ENCODE measurements at places on chromosomes 7 and 10.

GRCh38 chr7:47931005-47932004 is 17.0 kb downstream of the PKD1L1 start:
- no peak for DNase-seq

- no peak for DNase-seq
Measured at GRCh38 chr7:134428942-134429341, 30.0 kb downstream of the AKR1B1 start.

- no peak for DNase-seq
Measured at GRCh38 chr10:77131214-77131613, 506.4 kb downstream of the KCNMA1 start.

GRCh38 chr7:85757348-85757747 is 570.5 kb upstream of the SEMA3D start:
- no peak for DNase-seq

- no peak for DNase-seq
Measured at GRCh38 chr7:101870361-101871062, 53.1 kb downstream of the CUX1 start.

- DNase-seq = no peak
Measured at GRCh38 chr10:69400936-69401335, 15.8 kb downstream of the TACR2 start.

DNA sequence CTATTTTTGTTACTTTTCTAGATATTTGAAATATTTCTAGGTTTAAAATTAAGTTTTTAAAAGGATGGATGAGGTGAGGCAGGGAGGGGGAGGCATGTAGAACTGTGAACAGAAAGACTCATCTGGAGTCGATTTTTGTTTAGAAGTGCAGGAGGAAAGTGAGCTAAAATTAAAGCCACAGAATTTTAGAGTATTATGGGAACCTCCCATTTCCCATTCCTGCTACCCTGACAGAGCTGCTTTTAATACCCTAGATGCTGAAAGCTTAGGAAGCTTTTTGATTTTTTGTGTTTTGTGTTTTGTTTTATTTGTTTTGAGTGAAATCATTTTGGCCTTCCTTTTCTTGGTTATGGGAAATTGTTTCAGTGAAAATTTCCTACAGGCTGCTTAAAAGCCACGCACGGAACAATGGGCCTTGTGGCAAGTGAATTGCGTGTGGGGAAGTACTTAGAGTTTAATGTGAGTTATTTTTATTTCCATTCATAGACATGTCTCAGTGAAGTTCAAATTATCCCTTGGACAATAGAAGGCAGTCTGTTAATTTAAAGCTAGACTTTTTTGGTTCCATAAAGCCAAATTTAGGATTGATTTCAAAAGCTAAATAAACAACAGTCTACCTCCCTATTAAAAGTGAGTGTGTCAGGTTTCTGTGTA is 102.0 kb upstream of the HDAC9 start:
- no peak for DNase-seq

- no peak for DNase-seq
Measured at GRCh38 chr7:19121977-19122588, 4.6 kb upstream of the TWIST1 start.

DNA sequence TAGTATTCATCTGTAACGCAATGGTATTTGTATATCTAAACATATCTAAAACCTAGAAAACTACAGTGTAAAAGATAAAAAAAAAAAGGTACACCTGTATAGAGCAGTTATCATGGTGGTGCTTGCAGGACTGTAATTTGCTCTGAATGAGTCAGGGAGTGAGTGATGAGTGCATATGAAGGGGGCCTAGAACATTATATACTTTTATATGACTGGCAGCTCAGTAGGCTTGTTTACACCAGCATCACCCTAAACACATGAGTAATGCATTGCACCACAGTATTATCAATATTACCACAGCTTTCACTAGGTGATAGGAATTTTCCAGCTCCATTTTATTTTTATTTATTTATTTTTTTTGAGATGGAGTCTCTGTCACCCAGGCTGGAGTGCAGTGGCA is 40.8 kb downstream of the TRIM24 start:
- no peak for DNase-seq

DNA sequence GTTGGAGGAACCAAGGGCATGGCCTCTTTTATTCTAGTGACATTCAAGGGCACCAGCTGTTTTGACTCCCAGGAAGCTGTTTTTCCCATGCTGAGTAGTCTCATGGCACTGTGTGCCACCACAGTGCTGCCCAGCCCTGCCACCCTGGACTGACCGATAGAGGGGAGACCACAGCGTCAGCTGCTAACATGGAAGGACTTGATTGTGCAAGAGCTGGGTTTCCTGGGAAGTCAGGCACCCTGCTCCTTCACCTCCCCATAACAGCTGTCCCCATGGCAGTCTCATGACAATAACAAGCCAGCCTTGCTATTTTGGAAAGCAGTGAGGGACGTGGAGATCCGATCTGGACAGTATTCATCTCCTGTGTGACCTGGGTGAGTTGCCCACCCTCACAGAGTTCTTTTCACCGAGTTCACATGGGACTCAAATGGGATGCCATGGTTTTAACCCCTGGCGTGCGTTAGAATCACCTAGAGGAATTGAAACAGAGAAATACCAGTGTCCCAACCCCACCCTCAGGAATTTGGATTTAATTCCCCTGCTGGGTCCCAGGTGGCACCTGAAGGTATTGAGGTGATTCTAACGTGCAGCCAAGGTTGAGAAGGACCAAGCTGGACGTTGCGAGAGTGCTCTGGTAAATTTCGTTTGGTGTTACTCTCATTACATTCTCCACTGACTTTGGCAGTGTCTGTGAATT is 174.8 kb downstream of the CELF2 start:
- no peak for DNase-seq

GRCh38 chr10:2222631-2223030 is 485.3 kb upstream of the ADARB2 start:
- DNase-seq = no peak

GRCh38 chr7:17401791-17402627 is 103.6 kb downstream of the AHR start:
- no peak for DNase-seq

DNA sequence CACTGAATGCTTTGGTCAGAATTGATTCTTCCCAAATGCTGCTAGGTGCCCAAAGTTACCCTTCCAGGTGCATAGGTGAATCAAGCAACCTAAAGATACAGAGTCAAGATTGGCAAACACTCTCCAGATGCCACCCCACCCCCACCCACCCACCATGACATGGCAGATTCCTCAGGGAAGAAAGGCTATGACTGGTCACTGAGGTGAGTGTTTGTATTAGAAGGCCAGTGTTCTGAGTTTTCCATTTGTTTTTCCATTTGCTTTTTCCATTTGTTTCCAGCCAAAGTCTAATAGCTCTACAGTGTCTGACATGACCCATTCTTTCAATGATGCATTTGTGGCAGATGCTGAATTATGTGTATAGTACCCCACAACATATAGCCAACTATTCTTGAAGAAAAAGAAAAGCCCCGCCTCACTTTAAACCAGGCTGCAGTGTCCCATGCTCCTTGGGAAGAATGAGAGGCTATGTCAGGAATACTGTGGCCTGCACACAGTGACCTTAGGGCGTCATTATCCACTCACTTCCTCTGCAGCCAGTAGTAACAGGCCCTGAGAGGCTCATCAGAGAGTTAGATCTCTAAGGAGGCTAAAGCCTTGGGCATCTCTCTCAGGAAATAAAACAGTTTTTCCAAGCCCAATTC is 16.1 kb upstream of the HIBADH start:
- DNase-seq = no peak

DNA sequence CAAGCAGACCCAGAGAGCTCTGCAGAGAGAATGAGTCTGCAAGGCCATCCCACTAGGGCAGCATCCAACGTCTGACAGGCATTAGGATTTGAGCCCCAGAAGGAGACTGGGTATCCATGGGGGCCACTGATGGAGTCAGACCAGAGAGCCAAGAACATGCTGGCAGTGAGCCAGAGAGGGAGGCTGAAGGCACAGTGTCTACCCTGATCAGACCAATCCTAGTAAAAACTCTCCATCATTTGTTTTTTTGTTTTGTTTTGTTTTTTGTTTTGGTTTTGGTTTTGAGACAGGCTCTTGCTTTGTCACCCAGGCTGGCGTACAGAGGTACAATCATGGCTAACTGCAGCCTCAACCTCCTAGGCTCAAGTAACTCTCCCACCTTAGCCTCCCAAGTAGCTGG is 133.1 kb upstream of the LYZL2 start:
- DNase-seq = no peak

- DNase-seq = no peak
Measured at GRCh38 chr7:47314248-47314647, 267.7 kb downstream of the TNS3 start.

DNA sequence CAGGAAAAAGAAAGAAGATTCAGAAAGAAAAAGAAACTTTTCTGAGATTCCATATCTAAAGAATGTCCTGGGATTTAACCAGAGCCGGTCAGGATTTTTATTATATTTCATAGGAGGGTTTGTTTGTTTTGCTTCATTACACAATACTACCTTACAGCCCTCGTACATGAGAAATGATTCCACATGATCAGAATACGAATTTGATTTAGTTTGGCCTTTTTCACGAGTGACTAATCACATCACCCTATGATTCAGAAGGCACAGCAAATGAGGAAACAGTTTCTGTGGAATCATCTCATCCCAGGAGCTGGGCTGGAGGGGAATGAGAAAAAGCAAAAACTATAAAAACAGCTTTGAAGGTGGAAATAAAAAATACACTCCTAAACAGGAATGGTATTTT is 54.7 kb upstream of the VWC2 start:
- DNase-seq = no peak

DNA sequence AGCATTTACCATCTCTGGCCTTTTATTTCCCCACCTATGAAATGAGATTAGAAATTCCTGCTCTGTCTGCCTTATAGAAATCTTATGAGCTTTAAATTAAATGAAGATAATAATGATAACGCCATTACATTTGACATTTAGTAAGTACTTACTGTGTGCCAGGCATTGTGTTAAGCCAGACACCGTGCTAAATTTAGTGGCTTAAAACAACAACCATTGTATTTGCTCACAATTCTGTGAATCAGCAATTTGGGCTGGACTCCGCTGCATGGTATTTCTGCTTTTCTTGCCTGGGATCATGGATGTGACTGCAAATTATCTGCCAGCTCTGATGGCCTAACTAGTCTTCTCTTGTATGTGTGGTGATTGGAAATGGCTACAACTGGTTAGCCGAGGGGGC is 56.4 kb upstream of the CCDC6 start:
- no peak for DNase-seq

DNA sequence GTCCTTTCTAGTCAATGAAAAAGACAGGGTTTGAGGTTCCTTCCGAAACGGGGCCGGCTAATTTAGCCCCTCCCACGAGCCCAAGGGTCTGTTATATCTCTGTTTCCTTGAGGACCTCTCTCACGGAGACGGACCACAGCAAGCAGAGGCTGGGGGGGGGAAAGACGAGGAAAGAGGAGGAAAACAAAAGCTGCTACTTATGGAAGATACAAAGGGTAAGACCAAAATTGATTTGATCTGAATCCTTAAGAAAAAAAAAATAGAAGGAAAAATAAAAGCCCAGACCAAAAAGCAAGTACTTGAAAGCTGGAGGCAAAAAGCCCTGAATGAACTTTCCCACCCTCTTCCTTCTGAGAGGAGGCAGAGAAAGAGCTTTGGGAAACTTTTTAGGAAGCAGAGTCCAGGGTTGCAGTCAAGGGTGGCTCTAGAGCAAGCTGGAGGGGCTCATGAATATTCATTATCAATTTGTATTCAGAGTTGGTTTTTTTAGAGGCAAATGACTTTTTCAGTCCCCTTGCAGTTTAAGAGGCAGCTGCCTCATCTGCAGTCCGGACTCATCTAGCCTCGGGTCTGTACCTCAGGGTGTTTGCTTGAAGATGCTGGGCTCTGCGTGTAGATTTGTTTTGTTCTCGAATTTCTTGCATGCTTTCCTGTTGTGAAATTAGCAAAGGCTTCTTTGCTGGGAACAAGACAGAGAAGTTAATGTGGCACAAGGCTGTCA is at the start of gene ENTPD1:
TSS of gene ENTPD1 (plus strand) at position 123 of the 721 bp plus-strand sequence. CDS start at position 200, 77 bp downstream.
- DNase-seq = no peak

DNA sequence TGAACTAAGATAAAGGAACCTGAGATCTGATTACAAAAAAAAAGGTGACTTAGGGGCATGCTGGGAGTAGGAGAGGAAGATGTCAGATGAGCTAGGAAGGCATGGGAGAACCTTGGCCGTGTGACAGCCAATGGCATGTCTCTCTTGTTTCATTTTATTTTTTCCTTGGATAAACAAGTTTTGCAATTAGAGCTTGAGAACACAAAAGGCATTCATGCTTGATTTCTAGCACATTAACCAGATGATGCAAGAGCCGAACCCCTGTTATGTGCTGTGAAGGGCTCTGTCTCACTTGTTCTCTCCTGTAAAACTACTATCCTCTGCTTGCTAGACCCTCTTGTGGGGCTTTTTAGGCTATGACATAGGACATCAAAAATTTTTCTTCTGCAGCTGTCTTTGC is 134.3 kb upstream of the ASAH2 start:
- no peak for DNase-seq

GRCh38 chr10:86376852-86377796 is 10.5 kb upstream of the GRID1 start:
- DNase-seq = no peak

- DNase-seq = no peak
Measured at GRCh38 chr10:34538281-34538829, 276.7 kb downstream of the PARD3 start.

GRCh38 chr10:32971536-32972091 is 13.6 kb upstream of the ITGB1 start:
- no peak for DNase-seq

DNA sequence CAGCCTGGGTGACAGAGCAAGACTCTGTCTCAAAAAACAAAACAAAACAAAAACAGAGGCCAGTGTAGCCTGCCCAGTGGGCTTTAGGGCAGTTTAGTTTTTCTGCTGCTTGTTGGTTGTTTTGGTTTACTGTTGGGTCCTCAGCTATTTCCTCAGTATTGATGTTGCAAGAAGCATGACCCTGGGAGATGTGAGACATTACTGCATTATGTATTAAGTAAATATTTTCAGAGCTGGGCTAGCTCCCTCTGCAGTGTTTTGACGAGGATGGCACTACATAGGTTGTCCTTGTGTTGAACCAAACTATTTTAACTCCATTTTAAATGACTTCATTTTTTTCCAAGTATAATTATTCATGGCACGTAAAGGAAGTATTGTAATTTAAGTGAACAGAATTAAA is 4.8 kb downstream of the AKAP9 start:
- DNase-seq = no peak

DNA sequence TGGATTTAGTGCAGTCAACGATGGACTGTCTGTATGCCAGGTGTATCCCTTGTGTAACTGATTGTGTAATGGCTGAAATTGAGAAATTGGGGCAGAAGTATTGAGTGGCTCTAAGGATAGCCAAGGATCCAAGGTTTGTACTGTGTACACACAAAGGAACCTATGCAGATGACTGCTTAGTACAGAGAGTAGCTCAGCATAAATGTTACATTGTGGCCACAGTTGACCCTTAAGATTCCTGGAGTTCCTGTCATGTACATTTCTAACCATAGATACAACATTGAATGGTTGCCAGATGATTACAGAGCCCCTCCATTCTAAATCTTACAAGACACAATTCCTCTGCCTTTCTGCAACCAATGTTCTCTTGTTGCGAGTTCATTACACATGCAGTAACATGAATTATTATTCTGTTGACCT is 25.3 kb downstream of the CCDC126 start:
- DNase-seq = no peak
